ENCODE measurements at places on chromosomes 1 and 21.

DNA sequence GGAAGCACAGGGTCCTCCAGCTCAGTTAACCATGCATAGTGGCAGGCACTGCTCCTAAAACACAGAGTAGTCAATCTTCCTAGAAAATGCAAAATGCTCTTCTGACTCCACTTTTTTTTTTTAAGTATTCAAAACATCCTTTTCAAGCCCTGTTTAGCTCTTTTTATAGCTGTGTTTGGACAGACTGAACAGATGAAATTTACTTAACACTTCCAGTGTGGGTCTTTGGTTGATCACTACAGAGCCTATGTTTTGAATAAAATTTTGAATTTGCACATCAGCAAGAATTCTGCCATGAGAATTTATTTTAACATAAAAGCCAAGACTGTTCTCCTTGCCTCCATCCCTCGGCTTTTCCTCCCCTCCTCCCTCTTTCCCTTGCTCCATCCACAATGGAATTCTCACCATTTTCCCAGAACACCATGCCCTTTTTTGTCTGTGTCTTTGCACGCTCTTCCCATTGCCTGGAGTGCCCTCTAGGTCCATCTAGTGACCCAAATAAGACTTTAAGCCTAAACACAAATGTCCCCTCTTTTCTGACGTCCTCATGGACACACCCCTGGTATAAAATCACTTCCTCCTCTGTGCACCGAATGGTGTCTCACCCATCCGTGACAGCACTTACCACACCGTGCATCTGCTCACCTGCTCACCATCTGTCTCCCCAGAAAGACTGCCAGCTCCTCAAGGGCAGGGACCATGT is 24.0 kb upstream of the CPT2 start:
- no peak for DNase-seq

GRCh38 chr1:117346206-117346928 is 20.9 kb upstream of the MAN1A2 start:
- DNase-seq: no peak

DNA sequence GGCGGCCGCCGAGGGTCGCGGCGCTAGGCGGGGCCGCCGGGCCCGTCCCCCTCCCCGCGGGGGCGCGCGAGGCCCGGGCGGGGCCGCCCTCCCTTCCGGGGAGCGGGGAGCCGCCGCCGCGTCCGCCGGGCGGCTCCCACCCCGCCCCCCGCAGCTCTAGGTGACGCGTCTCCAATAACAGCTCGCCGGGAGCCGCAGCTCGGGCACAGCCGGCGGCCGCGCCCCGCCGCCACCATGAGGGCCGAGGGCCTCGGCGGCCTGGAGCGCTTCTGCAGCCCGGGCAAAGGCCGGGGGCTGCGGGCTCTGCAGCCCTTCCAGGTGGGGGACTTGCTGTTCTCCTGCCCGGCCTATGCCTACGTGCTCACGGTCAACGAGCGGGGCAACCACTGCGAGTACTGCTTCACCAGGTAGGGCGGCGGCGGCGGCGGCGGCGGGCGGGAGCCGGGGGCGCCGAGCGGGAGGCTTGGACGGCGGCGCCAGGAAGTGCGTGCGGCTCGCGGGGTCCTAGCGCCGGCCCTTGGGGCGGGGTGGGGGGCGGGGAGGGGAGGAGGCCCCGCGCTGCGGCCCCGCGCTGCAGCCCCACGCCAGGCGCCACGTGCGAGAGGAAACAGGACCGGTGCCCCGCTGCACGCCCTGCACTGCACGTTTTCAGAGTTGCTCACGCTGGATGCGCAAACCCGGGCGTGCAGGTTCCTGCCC is at the start of gene SMYD2:
SMYD2 (plus strand) TSS at position 139 of the 699 bp plus-strand sequence; CDS start at position 235, 96 bp downstream.
- peak; percentile 50 for DNase-seq

GRCh38 chr1:48120621-48121020 is 101.9 kb upstream of the SLC5A9 start:
- DNase-seq: no peak

- DNase-seq: no peak
Observed at GRCh38 chr1:89708751-89709375, 75.9 kb downstream of the LRRC8C start.

GRCh38 chr1:92774407-92774806 is 10.5 kb downstream of the EVI5 start:
- no peak for DNase-seq

GRCh38 chr1:201568859-201569294 is 29.9 kb downstream of the NAV1 start:
- DNase-seq: no peak

DNA sequence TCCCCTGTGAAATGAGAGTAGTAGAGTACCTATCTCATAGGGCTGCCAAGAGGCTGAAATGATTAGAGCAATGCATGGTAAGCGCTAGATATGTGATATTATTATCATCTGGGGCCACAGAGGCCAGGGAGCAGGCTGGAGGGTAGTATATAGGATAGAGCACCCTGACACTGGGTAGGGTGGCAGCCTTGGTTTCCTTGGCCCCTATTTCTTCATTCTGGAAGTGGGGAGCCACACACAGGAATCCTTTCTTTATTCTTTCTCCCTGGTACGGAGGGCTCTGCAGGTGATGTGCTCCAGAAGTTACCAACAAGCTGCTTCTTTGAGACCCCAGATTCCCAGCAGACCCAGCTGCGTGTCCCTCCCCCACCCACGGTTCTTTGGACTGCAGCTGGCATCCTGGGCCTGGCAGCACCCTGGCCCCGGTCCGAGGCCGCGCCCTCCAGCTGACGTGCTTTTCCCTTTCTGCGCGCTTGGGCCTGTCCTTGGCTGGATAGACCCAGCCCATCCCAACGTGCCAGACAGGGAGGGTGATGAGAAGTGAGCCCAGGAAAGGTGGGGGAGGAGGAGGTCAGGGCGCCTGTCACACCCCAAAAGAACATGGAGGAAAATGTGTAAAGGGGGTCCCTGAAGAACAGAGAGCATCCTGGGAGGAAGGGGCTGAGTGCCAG is 18.2 kb downstream of the INAVA start:
- no peak for DNase-seq

GRCh38 chr1:111476761-111477309 is 3.1 kb downstream of the C1orf162 start:
- no peak for DNase-seq

GRCh38 chr1:65480684-65481405 is 60.4 kb downstream of the LEPR start:
- no peak for DNase-seq

DNA sequence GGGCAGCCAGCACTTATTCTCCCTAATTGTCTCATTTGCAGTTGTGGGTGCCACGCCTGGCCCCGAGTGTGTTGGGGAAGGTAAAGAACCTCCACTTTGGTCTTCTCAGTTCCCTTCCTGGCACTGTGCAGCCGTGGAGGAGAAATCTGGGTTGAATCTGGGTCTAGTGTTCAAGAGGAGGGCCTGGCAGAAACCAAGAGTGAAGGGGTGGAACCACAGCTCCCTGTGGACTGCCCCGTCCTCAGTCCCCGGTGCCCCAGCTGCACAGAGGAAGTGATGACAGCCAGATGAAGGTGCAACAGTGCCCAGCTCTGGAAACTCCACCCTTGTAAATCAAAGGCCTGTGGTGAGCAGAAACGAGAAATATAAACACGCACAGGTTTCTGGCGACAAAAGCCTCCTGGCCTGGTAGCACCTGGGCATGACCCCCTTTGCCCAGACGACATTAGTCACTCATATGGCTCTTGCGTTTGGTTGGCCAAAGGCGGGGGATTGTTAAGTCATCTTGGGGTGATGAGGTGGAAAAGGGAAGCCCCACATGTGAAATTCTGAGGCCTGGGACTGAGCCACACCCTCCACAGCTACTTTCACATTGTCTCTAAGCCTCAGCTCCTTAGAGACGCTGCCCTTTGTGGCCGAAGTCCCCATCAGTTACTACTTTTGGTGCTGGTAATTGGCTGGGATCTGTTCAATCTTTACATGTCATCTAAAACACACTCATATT is 4.2 kb upstream of the ECE1 start:
- no peak for DNase-seq

GRCh38 chr1:18670121-18670867 is 39.6 kb downstream of the PAX7 start:
- no peak for DNase-seq

- no peak for DNase-seq
Observed at GRCh38 chr1:85134583-85135391, 66.0 kb downstream of the SYDE2 start.

DNA sequence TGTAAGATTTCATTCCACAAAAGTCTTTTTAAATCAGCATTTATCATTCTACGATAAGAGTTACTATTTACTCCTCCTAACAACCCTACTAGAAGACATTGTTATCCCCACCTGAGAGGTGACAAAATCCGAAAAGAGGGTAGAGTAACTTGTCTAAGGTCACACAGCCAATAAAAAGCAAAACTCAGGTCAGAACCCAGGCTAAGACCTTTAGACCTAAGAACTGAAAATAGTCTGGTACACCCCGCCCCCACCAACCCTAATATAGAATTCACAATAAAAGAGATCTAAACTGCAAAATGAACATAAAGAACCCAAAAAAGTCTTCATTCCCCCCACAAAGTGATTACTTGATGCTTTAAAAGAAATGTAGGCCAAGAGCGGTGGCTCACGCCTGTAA is 18.6 kb downstream of the COA7 start:
- no peak for DNase-seq

- DNase-seq: no peak
Observed at GRCh38 chr1:116682641-116683221, 15.2 kb upstream of the IGSF3 start.

DNA sequence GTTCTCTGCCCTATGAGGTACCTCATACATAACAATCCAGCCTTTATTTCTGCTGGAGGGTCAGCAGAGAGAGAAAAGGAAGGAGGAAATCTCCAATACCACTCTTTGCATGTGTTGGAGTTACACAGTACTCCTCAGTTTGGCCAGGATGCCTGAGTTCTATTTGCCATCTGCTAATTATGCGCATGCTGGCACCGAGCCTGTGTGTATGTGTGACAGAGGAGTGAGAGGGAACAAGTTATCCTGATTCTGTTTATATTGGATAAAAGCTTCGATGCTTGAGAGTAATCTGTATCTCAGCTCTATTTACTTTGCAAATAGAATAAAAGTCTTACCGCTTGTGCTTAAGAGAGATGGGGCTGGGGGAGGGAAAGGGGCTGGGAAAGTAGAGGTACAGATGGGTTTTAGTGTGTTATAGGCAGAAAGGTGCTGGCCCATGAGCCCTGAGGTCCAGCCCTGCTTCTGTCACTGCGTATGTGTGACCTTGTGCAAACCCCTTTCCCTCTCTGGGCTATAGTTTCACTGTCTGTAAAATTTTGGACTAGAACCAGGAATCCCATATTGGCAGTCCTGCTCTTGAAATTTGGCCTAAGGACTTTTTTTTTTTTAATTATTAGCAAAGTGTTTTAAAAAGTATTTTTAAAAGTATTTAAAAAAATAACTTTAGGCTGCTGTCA is 54.5 kb upstream of the PLXNA2 start:
- DNase-seq: no peak

DNA sequence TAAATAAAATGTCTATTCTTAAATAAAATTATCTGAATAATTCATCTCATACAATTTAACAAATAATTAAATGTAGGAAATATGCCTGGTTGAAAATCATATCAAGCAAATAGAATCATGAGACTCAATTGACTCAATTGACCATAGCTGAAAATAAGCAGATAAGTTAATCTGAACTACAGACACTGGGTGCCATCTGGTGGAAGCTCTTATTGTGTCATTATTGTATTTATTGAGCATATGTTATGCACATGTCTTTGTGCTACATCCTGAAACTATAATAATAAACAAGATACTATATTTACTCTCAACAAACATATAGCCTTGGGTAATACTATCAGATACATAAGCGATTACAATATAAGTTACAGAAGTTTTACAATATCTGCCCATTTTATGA is 41.0 kb downstream of the BRINP3 start:
- DNase-seq: no peak

- no peak for DNase-seq
Observed at GRCh38 chr21:35005560-35006224, 43.4 kb downstream of the RUNX1 start.

DNA sequence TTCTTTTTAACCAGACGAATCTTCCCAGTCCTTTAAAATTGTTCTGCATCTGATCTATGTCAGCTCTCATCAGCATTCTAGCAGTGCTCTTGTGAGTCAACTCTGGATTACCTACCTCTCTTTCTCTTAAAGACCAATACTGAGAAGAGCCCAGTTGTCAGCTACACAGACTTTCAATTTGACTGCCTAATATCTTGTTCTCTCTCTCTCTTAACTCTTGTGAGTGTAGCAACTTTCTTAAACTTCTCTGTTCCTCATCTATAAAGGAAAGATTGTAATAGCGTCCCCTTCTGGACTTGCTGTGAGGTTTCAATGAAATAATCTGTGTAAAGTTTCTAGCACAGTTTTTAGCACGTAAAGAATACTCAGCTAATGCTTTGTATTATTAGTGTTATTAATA is 499.3 kb upstream of the ADAMTS5 start:
- no peak for DNase-seq

- DNase-seq: no peak
Observed at GRCh38 chr1:97903626-97904025, 17.2 kb downstream of the DPYD start.

DNA sequence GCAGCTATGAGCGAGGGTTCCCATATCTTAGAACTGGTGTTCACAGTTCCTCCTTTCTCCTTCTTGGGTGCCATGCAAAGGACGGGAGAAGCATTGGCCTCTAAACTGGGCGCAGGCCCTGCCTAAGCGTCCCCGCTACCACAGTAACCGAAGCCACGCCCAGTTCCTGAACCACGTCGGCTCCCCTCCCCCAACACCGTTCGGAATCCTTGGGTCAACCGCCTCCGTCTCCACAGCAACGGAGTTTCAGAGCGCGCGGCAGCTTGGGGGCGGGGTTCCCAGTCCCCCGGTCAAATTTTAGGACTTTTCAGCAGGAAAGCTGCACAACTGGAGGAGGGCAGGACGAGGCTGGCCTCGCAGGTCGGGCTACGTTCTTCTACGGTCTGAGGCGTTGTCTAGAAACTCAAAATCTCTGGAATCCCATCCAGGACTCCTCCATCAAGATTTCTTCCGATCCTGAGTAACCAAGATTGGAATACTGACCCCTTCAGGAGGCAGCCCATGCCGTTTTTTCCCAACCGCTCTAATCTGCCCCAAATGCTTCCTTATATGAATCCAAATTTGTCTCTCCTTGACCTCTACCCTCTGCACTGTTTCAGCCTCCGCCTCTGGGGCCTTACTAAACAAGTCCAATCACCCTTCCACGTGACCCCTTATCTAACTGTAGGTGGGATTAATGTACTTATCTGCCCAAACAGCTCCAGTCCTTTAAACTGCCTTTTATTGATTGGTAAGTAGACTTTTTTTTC is at the start of gene SPAG17:
SPAG17 (minus strand) TSS at position 145 of the 749 bp plus-strand sequence; CDS start at position 74, 71 bp downstream.
- DNase-seq: no peak

- DNase-seq: no peak
Observed at GRCh38 chr1:235857756-235858155, 8.9 kb downstream of the LYST start.

DNA sequence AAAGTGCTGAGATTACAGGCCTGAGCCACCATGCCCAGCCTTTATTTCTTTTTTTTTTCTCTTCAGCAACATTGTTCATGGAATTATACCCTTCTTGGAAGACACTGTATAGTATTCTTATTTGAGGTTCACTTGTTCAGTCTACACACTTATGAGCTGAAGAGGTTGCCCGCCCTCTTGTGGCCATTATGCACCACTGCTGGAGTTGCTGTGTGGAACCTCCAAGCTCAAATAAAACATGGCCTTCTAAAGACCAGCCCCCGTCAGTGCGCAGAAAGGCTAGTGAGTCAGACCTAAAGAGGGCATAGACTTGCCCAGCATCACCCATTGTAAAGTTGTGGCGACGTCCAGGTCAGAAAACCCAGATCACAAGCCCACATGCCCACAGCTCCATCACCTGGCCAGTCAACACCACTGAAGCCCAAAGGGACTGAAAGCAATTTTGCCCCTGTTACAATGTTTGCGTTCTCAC is 20.4 kb downstream of the LURAP1 start:
- DNase-seq: peak; percentile 48

Data from HuH-7.5 (cell line).